ENCODE measurements at places on chromosomes 16 and 17.

DNA sequence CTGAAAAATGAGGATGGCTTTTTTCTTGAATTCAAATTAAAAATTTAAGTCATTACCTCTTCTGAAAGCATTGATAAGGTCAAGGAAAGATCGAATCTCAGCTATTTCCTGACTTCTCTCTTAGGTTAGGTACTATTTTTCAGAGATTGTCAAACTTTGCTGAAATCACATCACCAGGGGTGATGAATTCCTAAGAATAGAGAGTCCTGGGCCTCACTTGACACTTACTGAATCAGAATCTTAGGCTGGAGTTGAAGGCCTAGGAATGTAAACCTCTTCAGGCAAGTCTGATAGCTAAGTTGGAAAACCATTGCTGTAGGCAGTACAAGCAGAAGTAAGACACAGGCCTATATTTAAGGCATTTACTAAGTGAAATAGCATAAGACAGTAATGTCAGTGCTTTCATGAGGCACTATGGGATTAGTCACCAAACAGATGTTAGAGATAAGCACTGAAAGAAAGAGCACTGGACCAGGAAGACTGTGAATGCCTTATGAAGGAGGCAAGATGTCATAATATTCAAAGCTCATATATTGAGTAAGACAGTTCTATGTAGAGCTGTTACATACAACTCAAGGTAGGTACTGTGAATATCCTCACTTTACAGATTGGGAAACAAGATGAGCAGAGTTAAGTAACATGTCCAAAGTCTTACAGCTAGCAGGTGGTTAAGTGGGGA is 21.5 kb downstream of the DCAF7 start:
- peak; percentile 38 for DNase-seq

GRCh38 chr17:82334622-82335394 is 1.2 kb upstream of the SECTM1 start:
- no peak for DNase-seq

GRCh38 chr17:82881900-82882714 is 42.3 kb upstream of the ZNF750 start:
- no peak for DNase-seq

GRCh38 chr16:8572919-8573724 is 17.2 kb downstream of the TMEM114 start:
- no peak for DNase-seq

- DNase-seq = no peak
Observed at GRCh38 chr16:85435286-85435685, 177.8 kb upstream of the GSE1 start.

Data from CD4-positive, alpha-beta T cell treated with Interleukin-2 at 100 ng/mL for 4 hours (primary cell).